ENCODE measurements at places on chromosomes 12 and 14.

DNA sequence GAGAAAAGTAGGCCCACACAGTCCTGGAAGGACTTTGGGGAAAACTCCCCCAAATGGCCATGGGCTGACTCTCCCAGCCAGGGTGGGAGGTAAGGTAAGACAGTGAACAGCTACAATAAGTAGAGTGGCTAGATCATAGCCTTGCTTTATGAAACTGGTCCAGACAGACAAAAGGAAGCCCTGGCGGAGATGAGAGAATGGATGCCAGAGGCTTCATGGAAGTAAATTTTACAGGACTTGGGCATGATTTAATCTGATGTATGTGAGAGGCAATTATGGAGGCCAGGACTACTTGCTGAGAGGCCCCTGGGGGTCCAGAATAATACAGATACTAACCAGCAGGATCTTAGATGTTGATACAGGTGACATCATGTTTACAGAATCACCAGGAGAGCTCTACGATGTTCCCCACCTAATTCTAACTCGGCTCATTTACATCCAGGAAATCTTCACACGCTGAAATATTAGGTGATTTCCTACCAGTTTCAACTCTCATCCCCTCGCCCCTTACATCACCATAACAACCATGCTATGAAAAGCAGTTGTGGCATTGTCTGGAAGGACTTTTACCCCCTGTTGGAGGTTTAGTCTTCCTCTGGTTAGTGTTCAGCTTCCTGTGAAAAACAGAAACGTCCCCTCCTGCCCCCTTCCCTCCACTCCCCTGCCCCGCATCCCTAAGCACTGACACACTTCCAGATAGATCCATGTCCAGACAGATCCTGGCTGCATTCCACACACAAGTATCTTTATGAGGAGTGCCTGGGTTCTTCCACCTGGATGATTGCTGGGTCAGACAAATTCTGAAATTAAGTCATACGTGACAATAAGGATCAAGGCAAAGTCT is 39.5 kb upstream of the NT5DC3 start:
- no peak for DNase-seq

DNA sequence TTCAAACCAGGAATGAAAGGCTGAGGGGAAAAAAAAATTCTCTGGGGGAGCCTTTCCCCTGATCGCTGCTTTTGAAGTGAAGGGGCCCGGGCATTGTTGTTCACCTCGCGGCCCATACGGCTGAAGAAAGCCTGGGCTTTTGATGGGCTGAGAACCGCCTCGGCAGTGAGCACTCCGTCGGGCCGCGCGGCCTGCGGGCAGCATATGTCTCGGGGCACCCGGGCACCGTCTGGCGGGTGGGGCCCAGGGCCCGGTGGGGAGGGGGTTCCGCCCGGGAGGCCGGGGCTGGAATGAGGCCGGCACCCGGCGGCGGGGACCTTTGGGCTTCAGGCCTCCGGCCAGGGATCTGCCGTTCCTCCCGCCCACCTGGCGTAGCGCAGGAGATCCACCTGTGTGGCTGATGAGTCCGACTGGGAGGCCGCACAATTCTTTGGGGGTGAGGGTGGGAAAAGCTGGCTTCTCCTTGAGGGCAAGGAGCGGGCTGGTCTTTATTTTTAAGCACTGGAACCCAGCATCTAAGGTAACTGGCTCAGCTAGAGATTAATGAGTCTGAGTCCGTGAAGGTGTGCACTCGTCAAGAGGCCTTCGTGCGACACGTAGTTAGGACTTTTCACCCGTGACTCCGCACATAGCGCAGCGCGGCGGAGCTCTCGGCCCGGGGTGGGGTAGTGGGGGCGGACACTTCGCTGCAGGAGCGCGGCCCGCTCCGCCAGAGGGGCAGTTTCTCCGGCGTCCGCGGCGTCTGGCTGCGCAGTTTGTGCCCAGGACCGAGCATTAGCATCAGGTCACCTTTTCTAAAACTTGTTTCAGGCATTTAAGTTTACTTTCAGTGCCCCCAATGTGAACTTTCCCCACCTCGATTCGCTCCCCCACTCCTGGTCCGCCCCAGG is 10.6 kb downstream of the FOXA1 start:
- DNase-seq: no peak

- no peak for DNase-seq
These were observed 43.7 kb downstream of the CCDC59 start for GRCh38 chr12:82314406-82314892.

DNA sequence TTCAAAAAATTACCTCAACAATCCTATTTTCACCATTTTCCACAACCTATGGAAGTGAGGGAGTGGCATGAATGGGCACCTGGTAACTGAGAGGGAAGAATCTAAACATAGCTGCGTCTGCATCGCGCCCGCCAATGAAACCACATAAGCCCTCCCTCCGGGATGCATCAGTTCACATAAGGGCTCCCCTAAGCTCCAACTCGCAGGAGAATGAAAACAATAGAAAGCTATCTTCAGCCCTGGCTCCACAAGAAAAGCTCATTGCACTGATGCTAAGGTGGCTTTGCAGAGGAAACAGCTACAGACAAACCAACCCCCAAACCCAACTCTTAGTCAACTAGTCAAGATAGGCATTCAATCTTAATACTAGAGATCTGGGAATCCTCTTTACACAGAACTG is 173.3 kb downstream of the FOXN3 start:
- DNase-seq: no peak

DNA sequence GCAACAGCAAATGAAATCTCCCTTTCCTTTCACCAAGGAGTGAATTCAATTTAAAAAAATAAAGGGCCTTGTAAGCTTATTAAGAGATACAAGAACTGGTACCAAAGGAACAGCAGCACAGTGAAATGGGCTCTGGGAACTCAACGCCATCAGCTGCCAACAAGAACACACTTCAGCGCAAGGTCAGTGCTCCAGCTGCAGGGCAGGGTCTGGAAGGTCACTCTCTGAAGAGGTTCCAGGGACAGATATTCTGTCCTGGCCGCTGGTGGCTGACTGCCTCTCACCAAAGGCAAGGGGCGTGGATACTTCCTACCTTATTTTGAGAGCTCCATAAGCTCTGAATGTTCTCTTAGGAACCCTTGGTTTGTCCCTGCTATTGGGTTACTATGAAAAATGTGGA is 186.6 kb downstream of the CALM1 start:
- no peak for DNase-seq

- no peak for DNase-seq
These were observed 751.7 kb downstream of the NRXN3 start for GRCh38 chr14:78921856-78922255.

- DNase-seq: no peak
These were observed 16.3 kb downstream of the DYNC1H1 start for GRCh38 chr14:101980700-101981099.

DNA sequence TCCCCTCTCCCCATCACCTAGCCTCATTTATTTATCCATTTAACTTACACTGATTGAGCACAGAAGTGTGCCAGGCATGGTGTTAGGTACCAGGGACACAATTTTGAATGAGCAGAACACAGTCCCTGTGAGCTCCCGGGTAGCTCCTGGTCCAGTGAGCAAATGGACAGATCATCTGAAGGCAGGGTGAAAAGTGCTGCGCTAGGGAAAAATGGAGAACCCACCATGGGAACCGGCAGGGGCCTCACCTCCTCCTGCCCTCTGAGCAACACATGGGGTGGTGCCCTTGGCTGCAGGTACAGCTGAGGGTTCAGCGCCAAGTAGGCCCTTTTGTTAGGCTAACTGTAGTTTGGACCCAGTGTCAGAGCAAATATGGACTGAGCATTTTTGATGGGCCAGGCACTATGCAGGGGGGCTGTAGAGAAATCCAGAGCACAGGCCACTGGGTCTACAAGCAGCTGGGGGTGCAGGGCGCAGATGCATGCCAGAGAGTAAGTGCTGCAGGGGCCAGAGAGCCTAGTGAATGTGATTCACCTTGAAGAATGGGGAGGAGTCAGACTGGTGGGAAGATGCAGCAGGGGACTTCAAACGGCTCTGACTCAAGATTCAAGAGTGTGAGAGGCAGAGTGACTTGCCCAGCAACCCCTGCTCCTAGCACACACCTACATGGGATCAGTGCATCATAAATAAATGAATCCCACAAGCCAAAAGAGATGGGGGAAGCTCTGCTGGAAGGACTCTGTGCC is 28.2 kb downstream of the LTBP2 start:
- DNase-seq: no peak

DNA sequence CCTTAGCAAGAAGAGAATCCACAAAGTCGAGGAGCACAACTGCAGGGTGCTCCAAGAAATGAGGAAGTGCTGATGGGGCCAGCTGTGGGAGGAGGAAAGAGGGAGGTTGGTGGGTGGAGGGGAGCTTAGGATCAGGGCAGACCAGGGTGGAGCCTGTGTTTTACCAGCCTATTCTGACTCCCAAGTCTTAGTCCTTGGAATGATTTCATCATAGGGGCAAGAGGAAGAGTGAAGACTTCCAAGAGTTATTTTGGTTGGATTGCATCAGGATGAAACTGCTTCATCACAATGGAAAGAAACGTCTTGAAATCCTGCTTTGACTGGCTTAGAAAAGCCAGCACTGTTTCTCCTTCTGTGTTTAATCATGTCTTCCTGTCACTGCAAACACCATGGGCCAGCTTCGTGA is 194.0 kb downstream of the DPF3 start:
- no peak for DNase-seq

- no peak for DNase-seq
These were observed 28.6 kb downstream of the CORO1C start for GRCh38 chr12:108702595-108703320.

GRCh38 chr12:58695263-58695662 is 225.0 kb downstream of the LRIG3 start:
- no peak for DNase-seq

- DNase-seq: no peak
These were observed 96.0 kb downstream of the ZFP36L1 start for GRCh38 chr14:68696721-68697495.

DNA sequence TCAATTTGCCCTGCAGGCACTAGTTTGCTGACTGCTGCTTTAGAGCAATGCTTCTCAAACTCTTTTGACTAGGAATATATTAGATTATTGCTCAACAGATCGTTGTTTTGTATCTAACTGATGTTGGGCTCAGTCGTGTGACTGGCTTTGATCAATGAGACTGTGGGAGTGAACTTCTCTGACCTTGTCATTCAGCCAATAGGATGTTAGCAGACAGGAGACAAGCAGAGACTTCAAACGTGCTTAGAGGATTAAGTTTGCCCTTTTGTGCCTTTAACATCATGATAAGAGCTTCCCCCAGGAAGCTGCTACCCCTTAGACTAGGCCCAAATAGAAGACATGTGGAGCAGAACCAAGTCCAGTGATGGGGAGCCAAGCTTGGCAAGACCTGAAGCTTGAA is 76.7 kb upstream of the ELK3 start:
- no peak for DNase-seq

GRCh38 chr14:49946320-49947141 is 53.6 kb downstream of the ARF6 start:
- DNase-seq: no peak

DNA sequence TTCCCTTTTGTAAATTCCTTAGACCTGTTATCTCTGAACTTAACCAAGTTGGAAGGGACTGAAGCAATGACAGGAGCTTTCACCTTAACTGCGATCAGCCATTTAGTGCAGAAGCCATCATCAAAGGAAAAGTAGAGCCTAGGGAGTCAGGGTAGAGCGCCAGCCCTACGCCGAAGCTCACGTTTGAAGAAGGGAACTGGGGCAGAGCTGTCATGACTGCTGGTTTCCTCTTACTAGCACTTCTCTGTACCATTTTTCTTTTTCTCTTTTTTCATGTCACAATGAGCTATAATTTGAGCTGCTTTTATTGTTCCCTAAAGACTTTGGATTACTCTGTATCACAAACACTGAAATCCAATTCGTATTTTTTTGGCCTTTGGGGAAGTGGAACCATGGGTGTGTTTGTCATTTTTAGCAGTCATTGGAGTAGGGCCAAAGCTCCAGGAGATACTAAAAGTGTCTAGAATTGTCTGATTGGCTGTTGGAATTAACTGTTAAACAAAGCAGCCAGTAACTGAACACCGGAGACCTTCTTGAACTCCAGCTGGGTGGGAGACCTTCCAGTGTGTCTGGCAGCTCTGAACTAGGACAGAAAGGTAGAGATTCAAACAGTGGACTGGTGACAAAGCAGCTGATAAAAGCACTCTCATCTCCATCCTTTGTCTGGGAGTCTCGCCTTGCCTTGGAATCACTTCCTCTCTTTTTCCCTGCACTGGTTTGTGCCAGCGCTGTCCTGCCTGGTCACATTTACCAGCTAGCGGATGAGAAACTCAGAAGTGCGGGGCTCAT is 9.1 kb downstream of the MTRFR start:
- no peak for DNase-seq

Measured in HuH-7.5 (cell line).